ENCODE measurements at places on chromosomes 16 and 17.
A peak's percentile ranks its signal among the peaks of the same experiment; 100 is the strongest.

DNA sequence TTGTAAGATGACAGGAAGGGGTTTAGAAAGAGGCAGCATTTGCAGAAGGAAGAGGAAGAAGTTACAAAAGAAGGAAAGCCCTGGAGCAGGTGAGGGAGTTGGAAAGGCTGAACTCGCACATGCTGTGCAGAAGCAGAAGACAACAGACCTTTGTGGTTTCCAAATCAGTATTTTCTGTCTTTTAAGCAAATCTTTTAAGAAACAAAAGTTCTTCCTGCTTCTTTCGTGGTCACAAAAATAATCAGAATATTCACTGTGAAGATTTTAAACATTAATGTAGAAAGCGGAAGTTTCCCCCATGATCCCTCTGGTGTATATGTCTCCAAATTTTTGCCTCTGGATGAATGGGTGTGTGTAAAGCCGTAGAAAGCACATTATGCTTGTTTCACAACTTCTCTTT is 25.8 kb downstream of the ZNRF1 start:
- DNase-seq = no peak

- no peak for DNase-seq
These were observed 21.9 kb upstream of the ZC3H18 start for GRCh38 chr16:88548131-88548874.

GRCh38 chr17:8679126-8679525 is 48.6 kb upstream of the MYH10 start:
- DNase-seq = no peak

GRCh38 chr17:31050948-31051347 is 43.8 kb upstream of the NF1 start:
- no peak for DNase-seq

DNA sequence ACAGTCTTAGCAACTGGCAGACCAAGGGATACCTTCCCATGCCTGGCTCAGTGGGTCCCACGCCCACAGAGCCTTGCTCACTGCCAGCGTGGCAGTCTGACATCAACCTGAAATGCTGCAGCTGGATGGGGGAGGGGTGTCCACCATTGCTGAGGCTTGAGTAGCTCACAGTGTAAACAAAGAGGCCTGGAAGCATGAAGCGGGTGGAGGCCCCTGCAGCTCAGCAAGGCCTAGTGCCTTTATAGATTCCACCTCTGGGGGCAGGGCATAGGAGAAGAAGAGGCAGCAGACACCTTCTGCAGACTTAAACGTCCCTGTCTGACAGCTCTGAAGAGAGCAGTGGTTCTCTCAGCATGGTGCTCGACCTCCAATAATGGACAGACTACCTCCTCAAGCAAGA is 263.2 kb downstream of the KIF2B start:
- DNase-seq = no peak

DNA sequence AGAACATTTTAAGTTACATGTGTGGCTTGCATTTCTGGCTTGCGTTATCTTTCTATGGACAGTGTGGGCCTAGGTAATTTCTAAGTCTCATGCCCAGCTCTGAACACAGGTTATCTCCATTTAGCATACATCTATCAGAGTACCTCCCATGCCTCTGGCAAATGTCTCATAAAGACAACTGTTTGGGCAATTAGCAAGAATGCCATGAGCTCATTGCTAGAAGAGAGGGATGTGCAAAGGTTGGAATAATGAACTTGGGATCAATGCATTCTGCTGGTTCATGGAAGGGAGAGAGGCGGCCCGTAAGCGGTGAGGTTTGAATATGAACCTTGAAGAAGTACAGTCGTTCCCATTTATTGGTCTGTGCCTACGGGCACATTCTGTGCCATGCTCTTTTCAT is 14.4 kb downstream of the SYT17 start:
- DNase-seq = no peak

- no peak for DNase-seq
These were observed 14.2 kb downstream of the MYO18A start for GRCh38 chr17:29165800-29166506.

GRCh38 chr17:60863892-60864707 is 186.4 kb downstream of the BCAS3 start:
- DNase-seq = no peak

GRCh38 chr17:58569196-58569595 is 54.8 kb upstream of the MTMR4 start:
- no peak for DNase-seq

DNA sequence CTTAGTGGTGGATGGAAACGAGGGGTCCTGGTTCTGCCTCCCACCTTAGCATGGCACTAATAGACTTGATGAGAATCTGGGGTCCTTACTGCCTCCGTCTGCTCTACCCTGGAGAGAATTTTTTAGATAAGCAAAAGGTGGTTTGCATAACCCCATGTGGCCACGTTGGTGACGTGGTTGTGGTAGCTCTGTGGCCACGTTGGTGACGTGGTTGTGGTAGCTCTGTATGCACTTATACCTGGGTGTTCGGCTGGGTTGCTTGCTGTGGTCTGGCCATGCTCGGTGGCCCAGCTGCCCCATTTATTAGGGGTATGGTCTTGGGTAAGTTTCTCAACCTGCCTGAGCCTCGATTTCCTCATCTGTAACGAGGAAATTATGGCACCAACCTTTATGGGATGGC is 13.0 kb downstream of the SPIRE2 start:
- no peak for DNase-seq

- DNase-seq = no peak
These were observed 302 bp downstream of the LITAF start for GRCh38 chr16:11586378-11586855.

- no peak for DNase-seq
These were observed 79.1 kb upstream of the CDH5 start for GRCh38 chr16:66287416-66287815.

DNA sequence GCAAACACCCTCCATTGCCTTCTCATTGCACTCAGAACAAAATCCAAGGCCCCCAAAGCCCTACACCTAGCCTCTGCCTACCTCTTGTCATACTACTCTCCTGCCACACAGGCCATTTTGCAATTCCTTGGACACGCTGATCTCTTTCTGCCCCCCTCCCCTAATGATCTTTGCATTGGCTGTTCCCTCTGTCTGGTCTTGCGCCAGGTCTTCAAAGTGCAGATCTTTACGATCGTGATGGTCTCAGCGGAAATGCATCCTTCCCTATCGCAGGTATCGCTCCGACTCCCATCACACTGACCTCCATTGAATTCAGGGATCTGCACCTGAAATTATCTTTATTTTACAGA is 777 bp upstream of the MOSMO start:
- DNase-seq = no peak

- no peak for DNase-seq
These were observed 69.1 kb upstream of the PMFBP1 start for GRCh38 chr16:72241008-72241407.

DNA sequence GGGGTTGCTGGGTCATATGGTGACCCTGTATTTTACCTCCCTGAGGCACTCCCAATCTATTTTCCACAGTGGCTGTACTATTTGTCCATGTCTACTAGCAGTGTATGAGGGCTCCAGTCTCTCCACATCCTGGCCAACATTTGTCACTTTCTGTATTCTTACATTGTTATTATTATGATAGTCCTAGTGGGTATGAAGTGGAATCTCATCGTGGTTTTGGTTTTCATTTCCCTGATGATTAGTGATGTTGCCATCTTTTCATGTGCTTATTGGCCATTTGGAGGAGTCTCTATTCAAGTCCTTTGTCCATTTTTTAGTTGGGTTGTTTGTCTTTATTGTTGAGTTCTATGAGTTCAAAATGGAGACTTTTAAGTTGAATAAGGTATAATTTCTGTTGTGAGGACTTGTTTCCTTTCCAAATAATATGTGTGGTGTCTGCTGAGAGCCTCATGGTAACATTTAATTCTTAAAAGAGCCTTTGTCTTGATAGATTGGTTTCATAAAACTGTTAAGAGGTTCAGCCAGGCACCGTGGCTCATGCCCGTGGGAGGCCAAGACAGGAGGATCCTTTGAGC is 108.2 kb downstream of the RPTOR start:
- DNase-seq = no peak

DNA sequence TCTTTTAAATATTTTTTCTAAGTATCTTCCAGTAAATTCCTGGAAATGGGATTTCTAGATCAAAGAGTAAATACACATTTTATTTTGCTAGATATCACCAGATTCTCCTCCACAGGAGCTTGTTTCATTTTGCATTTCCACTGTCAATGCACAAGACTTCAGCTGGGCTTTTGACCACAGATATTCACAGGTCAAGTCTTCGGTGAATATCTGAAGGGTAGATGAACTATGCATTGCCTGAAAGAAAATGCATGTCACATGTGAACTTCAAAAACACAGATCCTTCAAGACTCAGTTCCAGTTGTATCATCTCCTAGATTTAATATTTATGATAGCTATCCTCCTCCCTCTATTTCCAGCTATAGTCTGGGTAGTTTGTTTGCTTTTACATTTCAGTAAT is 963.6 kb upstream of the GOT2 start:
- DNase-seq = no peak

DNA sequence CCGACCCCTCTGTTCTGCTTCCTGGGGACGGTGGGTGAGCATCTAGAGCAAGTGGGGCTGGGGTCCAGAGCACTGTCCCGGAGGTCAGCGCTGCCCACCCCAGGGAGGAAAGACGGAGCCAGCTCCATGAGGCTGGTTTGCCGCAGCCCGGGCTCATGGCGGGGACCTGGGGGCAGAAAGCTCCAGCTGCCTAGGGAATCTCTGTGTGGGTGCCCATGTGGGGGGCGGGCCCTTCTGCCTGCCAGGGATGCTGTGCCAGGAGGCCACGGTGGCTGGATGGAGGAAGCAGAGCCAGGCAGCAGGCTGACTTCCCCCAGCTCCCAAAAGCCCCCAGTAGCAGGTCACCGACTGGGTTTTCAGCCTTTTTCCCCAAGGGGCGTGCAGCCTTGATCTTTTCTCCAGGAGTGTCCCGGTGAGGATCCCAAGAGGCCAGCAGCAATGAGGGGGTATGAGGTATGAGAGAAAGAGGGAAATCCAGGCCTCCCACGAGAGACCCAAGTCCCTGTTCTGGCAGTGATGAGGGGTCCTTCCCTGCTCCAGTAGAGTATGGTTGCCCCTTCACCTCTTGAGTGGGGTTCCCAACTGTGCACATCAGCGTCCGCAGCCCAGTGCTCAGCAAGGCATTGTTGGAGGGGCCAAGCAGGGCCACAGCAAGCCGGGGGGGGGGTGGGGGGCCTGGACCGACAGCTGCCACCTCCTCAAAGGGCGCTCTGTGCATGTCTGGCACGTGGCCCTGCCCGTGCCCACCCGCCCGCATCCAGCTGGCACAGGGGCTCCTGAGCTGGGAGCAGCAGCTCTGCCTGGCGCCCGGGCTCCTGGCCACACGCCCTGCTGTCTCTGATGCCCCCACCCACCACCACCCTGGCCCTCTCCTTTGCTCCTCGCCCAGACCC is 15.6 kb upstream of the BCAR1 start:
- DNase-seq = peak; percentile 51

DNA sequence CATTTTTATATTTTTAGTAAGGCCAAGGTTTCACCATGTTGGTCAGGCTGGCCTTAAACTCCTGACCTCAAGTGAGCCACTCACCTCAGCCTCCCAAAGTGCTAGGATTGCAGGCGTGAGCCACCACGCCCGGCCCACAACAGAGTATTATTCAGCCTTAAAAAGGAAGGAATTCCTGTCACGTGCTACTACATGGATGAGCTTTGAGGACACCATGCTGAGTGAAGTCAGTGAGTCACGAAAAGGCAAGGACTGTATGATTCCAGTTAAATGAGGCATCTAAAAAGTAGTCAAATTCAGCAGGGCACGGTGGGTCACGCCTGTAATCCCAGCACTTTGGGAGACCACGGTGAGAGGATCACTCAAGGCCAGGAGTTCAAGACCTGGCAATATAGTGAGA is 9.7 kb downstream of the CSF3 start:
- no peak for DNase-seq

DNA sequence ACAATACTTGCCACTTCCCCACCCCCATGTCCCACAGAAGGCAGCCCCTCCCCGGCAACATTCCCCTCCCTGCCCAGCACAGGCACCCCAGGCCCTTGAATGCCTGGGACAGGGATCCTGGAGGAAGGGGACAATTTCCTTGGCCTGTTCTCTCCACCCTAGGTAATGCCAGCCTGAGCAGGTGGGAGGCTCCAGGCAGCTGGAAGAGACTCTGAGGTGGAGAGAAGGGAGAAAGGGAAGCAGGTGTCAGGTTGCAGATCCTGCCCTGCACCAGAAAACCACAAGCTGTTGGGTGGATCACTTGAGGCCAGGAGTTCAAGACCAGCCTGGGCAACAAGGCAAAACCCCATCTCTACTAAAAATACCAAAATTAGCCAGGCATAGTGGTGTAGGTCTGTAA is 8.9 kb downstream of the MPP2 start:
- DNase-seq = no peak

DNA sequence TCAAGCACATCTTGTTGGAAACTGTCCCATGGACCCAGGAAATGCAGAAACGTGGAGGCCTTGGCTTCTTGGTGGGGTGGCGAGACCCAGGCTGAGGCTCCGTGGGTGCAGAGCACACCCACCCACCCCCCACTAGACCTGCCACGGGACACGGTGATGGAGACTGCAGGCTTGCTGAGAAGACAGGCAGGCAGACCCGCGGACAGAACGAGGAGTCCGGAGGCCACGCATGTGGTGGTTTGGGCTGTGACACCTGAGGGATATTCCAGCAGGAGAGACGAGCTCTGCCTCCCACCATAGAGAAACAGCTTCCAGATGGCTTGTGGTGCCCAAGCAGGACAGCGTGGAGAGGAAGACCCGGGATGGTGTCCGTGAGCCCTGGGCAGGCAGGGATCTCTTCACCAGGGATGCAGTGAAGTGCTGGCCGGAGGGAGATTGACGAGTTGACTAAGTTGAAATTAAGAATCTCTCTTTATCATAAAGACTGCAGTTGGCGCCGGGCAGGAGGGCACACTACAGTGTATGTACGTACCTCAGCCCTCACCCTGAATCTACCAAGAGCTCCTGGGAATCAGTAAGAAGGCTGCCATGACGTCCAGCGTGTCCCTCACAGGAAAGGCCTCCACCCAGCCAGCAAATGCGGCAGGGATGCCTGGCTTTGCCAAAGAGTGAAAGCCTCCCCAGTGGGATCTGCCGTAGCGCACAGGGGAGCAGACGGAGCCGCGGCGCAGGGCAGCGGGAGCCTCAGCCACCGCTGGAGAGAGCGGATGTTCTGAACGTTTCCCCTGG is 8.2 kb downstream of the UBE2I start:
- no peak for DNase-seq

DNA sequence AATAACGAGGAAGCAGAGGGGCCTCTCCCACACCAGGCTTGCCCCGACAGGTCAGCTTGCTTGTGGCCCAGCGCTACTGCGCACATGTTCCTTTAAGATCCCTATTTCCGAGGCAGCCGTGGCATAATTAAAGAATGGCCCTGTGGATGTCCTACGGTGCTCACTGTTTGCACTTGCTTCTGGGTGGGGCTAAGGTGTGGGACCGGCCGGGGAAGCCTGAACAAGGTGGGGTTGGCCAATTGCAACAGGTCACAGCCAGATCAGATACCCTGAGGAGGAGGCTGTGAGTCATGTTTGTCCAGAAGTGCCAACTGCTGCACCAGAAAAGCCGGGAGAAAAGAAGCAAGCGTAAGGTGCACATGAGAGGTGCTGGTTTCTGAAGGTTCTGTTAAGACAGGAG is 158.5 kb upstream of the CACNG5 start:
- no peak for DNase-seq

GRCh38 chr16:50151322-50151721 is 1.8 kb upstream of the TENT4B start:
- DNase-seq = no peak

GRCh38 chr17:43645765-43646481 is 15.8 kb downstream of the MEOX1 start:
- DNase-seq = no peak
